NCI-H1694 (cell line): ENCODE measurements at places on chromosomes 3 and 15.

DNA sequence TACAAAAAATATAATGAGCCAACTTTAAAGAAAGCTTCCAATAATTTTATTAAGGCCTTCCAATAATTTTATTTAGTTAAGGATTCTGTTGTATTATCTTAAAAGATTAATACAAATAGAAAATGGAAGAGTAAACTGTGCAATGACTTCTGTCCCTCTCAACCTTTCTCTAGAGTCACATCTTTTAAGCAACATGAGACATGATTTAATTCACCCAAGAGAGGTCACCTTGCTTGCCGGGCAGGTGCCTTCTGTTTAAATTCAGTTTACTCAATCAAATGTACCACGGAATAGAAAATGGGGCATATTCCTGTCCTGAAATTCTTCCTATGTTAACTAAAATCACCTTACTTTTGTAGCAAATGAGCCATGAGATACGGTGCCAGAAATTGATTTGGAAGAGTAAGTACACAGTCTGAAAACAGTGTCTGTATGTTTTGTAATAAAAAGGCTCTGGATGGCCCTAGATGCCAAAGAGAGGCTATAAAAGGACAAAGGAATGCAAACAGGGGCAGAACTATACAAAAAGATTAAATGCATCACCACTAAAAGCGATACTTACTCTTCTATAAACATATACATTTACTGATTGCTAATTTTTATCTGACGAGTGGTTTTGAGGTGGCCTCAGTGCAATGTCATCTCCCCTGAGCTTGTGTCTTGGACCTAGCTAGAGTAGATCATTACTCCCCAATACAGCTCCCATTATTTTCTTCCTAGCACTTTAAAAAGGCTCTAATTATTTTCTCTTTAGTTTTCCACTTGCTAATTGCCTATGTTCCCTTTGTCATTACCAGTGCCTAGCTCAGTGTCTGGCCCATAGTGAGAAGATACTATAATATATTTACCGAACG, 134.0 kb downstream of the FHIT start:
- DNase-seq: no peak

DNA sequence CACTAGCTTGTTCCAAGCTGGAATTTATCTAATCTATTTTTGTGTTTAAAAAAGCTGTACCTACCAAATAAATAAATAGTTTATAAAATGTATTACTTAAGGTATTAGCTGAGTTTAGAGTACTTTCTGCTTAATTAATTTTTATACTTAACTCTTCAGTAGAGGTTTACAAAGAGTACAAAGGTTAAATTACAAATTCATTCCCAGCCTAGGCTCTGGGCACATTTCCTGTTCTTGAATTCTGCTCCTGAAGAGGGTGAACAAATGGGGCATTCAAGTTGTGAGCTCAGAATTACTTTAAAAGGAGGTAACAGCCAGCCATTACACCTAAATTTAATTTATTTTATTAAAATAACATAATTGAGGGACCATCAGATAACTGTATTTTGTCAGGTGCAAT, 26.4 kb downstream of the MKRN2 start:
- no peak for DNase-seq

GRCh38 chr3:8456412-8456811, 45.2 kb upstream of the LMCD1 start:
- DNase-seq: no peak

GRCh38 chr3:3087716-3088465, 22.3 kb downstream of the IL5RA start:
- no peak for DNase-seq

DNA sequence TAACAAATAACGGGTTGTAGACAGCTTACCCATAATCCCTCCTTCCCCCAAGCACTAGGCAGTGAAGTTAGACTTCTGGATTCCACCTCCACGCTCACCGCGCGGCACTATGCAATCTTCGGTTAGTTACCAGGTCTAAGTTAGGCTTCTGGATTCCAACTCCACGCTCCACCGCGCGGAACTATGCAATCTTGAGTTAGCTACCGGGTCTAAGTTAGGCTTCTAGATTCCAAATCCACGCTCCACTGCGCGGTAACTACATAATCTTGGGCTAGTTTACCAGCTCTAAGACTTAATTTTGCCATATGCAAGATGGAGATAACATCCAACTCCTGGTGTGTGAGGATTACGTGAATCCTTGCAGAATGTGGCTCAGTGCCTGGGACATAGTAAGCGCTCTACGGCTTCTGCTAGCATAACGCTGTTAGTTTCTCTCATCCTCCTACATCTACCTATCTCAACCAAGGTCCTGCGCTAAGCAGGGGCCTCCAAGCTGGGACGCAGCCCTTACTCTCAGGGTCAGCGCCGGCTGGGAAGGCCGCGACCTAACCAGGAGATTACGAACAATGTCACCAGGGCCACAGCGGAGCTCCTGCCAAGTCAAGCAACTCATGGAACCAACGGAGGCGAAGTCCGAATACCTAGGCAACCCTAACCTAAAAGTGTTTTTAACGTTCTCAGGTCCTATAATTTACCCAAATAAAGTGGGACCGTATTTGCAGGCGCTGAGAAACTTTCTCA, 497 bp upstream of the RPLP1 start:
- no peak for DNase-seq

DNA sequence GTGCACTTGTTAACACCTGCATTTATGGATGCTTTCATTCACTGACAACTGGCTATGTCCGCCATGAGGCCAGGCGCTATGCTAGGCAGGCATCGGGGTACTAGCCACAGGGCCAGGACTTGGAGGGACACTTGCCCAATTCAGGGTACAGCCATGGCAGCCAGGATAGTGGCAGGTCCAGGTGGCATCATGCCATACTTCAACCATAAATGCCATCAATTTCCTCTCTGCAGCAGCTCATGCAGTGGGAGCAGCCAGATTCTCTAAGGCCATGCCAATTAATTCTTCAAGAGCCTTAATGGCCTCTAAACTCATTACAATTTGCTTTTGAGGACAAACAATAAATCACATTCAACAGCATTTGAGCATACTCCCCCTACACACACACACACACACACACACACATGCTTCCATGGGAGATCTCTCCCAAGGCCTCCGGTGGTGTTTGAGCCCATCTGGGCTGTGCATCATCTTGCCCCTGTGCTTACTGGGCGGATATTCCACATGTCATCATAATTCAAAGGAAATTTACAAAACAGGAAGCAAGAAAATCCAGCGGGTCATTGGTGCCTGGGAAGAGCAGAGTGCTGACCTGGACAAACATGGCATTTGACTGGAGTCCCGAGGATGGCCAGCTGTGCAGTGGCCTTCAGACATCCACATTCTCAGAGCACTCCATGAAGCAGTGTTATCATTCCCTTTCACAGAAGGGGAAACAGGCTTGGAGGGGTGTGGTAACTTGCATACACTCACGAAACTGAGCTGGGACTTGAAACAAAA, 109.1 kb downstream of the IQSEC1 start:
- no peak for DNase-seq

DNA sequence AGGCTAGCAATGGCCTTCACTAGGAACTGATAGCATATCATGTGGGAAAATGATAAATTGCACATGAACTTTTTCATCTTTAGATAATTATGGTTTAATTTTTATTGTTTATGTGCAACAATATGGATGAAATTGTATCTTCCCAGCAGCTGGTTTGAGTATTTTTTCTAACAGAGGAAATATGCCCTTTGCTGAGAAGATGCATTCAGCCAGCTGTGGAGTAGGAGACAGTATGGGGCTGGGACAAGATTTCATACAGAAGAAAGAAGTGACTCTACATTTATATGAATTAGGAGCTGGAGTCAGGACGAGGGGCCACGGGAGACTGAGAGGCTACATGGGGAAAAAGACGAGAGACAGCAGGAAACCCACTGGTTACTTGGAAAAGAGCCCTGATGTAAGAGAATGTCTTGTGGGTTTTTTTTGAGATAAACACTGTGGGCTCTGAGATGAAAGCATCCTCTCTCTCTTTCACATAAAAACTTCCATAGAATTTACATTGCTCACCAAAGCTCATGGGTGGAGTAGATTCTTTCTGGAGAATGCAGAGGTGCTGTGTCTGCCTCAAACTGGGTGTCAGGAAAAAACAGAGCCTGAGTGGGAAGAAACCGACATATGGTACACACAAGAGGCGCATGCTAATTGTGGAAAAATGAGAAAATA, 115.2 kb upstream of the PDZRN3 start:
- DNase-seq: no peak

GRCh38 chr3:193640165-193640715, 47.2 kb downstream of the OPA1 start:
- DNase-seq: no peak

DNA sequence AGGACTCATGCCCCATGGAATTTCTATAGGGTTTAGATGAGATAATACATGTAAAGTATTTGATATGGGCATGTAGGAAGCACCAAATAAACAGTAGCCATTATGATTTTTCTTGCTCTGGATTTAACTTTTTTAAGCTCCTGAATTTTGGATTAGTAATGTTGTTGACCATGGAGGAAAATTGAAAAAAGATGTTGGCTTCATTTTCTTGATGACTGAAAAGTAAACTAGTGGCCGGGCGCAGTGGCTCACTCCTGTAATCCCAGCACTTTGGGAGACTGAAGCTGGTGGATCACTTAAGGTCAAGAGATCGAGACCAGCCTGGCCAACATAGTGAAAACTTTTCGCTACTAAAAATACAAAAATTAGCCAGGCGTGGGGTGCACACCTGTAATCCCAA, 120.3 kb downstream of the PTPRG start:
- DNase-seq: no peak

DNA sequence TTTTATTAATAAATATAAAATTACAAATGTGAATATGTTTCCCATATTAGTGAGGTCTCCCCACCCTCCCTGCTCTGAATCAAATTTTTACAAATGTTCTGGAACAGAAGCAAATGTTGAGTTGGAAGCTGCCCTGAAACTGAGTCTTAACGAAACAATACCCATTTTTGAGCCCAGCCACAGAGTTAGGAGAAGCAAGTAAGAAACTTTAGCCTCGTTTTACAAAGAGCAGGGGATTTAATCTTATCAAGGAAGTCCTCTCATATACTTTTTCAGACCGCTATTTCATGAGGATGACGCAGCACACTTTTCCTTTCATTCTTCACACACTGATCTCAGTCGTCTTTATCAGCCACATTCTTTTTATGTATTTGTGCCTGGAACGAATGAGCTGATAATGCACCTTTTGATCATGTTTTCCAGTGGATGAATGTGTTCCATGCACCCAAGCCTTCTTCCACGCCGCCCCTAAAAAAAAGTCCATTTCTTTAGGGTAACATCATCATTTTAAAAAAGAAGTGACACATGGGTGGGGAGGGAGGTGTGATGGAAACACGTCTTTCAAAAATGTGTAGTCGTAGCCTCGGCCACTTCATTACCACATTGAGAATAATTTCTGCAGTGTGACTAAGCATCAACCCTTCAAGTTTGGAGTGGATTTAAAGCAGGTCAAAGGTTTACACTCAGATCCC, 48.1 kb downstream of the SETMAR start:
- no peak for DNase-seq

GRCh38 chr3:43932921-43933320, 242.2 kb downstream of the ABHD5 start:
- DNase-seq: no peak

- DNase-seq: no peak
These were observed 133.3 kb downstream of the ADAM10 start for GRCh38 chr15:58616171-58616570.

DNA sequence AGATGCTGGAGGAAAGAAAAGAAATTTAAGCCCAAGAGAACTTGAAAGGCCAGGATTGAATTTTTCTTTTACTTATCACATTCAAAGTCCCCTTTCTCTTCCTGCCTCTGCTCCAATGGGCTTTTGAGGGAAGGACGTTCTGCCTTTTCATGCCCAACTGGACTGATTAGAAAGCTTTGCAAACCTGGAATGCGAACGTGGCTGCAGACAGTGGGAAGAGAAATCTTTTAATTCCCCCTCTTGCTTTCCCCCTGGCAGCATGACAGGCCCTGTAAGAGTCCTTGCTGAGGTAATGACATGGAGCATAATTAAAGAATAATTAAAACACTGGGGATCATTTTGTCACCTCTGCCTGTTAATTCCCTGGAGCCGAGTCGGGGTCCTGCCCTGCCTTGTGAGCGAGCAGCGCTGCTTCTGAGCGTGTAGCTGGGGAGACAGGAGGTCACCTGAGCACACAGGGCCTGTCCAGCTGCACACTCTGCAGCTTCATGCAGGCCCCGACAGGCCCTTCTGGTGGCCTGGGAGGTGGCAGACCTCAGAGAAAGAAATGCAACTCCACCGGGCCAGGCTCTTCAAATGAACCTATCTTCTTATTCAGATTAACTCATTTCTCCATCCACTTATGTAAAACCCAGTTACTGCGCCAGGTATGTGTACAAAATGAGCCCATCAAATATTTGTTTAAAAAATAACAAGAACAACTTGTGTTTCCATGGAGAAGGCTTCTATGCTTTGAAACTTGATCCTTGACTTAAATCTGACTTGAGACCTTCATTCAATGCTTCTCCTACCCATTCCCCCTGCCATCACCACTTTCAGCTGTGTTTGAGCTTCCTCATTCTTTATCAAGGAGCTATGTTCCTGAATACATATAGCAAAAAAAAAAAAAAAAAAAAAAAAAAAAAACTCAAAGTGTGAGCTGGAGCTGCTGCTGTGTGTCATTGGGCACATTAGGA, 628.2 kb upstream of the CFAP20DC start:
- DNase-seq: no peak

- no peak for DNase-seq
These were observed 97.5 kb upstream of the TLE3 start for GRCh38 chr15:70195171-70195570.

- DNase-seq: no peak
These were observed 38.3 kb upstream of the MITF start for GRCh38 chr3:69700949-69701348.

DNA sequence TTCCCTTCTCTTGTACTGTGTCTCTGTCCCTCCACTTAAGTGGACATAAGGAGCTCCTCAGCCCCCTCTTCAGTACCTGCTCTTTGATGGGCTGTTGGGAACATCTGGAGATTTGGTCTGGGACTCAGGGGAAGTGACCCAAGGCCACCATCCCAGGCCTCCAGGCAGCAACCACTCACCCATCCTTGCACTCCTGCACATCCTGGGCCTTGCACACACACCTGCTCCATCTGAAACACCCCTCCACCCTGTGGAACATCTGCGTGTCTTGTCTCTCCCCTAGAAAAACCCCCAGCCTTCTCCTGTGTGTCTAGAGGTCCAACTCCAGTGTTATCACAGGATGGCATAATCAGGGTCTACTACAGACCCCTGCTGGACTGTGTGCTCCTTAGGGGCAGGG, 74.3 kb downstream of the ABTB1 start:
- no peak for DNase-seq

DNA sequence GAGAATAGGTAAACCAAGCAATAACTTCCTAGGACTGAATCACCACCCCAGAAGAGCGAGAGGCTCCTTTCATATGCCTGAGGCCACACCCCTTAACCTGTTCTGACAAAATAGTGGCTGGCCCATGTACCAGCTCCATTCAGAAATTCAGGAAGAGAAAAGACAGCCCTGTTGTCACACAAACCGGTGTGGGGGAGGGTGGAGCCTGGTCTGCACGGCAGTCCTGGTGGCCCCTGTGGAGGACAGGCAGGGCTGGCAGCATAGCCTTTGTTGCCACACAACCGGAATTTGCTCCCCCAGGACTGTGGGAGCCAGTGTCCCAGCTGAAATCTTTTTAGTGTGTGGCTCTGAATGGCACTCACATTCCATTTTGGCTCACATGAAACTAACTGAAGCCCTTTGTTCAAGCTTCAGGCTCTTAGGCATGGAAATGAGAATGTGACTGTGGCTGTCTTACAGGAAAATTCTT, 23.8 kb downstream of the RLBP1 start:
- DNase-seq: no peak
